SHP77 treated with DMSO at 0.1 percent for 48 hours (cell line): ENCODE measurements at places on chromosomes 6 and 20.

- no peak for DNase-seq
Observed at GRCh38 chr20:32484225-32484957, 100.7 kb downstream of the NOL4L start.

DNA sequence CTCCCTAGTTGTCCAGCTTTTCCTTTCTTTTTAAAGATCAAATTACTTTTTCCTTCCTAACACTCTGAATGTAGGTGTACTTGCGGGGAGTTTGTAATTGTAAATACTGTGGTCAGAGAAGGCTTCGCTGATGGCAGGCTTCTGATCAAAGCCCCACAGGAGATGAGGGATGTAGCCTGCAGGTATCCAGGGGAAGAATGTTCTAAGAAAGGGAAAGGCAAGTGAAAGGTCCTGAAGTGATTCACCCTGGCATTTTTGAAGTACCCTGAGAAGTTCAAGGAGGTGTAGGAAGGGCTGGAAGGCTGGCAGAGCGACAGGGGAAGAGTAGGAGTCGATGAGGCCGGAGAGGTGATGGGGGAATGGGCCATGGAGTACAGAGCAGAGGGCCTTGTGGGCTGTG lies 38.2 kb upstream of the CCN6 start:
- DNase-seq, result no peak

- DNase-seq, result no peak
Observed at GRCh38 chr20:53662595-53662994, 69.0 kb upstream of the ZNF217 start.

DNA sequence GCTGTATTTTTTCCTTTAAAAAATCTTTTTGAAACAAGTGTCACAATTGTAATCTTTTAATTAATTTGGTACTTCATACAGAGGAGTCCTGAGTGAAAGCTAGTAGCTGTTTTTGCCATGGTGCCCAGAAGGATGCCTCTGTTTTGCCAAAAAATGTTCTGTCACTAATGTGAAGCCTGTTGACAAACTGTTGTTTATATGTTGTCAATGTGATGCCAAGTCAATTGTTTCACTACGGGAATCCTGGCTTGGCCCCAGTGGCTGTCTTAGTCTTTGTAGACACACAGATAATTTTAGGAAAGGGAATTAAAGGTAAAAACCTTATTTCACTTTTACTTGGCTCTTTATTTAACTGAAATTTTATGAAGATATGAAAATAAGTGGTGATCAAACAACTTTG lies 706.4 kb upstream of the MMS22L start:
- DNase-seq, result no peak

DNA sequence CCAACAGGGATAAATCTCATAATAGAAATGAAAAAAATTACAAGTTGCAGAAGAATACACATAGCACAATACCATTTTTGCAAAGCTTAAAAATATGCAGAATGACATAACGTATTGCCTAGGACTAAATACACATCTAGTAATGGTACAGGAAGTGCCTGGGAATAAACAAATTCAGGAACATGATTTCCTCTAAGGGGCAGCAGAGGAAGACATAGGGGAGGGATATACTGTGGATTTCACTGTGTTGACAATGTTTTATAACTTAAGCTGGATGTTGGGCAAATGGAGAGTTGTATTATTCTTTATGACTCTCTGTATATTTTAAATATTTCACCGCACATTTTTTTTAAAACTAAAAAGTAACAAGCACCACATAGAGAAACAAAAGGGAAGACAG lies 5.6 kb upstream of the GLO1 start:
- DNase-seq, result no peak

GRCh38 chr6:34961574-34961973 lies 72.5 kb downstream of the ANKS1A start:
- DNase-seq, result no peak

GRCh38 chr6:40810171-40810570 lies 223.0 kb upstream of the LRFN2 start:
- DNase-seq, result no peak

- DNase-seq, result no peak
Observed at GRCh38 chr6:44028789-44029310, 98.4 kb downstream of the MRPL14 start.

- no peak for DNase-seq
Observed at GRCh38 chr20:35446356-35447078, 8.5 kb upstream of the GDF5 start.

DNA sequence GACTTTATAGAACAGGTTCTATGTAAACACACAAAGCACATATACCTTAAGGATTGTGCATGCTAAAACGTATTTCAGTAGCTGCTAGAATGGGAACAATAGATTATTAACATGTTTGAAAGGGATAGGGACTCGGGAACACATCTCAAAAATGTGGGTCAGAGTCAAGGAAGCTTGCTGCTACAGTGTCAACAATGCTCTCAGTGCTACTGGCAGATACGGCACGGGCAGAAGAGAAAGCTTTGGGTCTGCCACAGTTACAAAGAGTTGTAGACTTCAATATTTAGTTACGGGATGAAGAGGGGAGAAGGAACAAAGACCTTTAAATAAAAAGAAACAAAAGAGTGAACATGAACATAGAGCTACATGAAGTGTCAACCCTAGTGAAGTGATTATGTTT lies 170.5 kb downstream of the BACH2 start:
- DNase-seq, result no peak

GRCh38 chr6:34350137-34350933 lies 42.1 kb downstream of the NUDT3 start:
- no peak for DNase-seq

GRCh38 chr6:163449076-163449475 lies 34.6 kb downstream of the QKI start:
- no peak for DNase-seq

- DNase-seq, result no peak
Observed at GRCh38 chr6:25902071-25902470, 28.0 kb upstream of the SLC17A3 start.

DNA sequence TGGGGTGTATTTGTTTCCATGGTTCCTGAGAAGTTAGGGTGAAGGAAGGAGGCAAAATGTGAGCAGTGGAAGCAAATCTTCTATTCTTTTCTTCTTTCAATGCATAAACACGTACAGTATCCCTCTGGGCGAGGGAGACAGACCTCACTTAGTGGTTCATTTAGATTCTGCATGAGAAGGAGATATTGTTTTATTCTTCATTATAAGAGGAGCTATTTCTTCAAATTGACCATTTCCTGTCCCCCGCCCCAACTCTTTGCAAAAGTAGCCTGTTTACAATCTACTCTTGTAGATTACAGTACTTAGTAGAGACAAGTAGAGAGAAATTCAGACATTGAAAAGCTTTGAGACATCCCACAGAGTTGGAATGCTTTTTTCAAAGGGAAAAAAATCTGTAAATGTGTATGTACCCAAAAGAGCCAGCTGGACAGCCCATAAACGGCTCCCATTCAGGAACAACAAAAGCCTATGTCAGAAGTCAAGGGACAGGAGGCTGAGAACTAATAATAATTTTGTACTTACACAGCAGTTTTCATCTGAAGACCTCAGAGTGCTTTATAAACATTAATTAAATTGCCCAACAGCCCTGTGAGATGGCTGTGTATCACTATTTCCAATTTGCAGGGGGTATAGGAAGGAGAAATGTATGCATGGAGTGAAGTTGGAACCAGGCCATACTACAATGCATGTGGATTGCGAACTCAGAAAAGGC lies 23.9 kb downstream of the CD83 start:
- no peak for DNase-seq

DNA sequence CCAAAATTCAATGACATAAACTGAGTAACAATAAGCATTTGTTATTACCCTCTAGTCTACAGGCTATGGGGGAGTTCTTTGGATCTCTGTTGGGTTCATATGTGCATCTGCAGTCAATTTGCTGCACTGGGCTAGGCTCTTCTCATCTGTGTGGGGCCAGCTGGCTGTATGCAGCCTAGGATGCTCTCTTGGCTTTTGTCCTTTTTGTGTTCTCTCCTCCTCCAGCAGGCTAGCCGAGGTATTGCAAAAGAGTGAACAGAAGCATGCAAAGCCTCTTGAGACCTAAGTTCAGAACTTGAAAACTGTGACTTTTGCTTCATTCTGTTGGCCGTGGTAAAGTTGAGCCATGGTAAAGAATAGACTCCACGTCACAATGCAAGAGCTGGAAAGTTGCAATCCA lies 62.8 kb upstream of the FOXO3 start:
- DNase-seq, result peak; percentile 2

- no peak for DNase-seq
Observed at GRCh38 chr6:156197513-156197912, 579.7 kb upstream of the ARID1B start.

DNA sequence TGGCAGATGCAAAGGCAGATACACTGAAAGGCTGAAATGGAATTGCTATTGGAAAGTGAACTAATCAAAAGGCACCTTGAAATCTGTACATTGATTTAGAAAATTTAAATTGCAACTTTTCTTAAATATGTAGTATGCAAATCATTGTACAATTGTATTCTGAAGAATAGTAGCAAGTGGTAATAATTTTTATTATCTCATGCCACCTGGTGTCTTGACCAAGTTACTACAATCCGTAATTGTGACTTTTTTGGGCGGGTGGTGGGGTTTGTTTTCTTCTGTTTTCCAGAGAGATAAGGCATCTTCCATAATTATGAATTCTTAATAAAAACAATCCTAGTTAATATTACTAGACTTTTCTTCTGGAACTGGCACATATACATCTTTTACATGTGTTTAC lies 12.5 kb upstream of the BCKDHB start:
- no peak for DNase-seq

GRCh38 chr6:108937170-108937569 lies 88.9 kb downstream of the ARMC2 start:
- no peak for DNase-seq

DNA sequence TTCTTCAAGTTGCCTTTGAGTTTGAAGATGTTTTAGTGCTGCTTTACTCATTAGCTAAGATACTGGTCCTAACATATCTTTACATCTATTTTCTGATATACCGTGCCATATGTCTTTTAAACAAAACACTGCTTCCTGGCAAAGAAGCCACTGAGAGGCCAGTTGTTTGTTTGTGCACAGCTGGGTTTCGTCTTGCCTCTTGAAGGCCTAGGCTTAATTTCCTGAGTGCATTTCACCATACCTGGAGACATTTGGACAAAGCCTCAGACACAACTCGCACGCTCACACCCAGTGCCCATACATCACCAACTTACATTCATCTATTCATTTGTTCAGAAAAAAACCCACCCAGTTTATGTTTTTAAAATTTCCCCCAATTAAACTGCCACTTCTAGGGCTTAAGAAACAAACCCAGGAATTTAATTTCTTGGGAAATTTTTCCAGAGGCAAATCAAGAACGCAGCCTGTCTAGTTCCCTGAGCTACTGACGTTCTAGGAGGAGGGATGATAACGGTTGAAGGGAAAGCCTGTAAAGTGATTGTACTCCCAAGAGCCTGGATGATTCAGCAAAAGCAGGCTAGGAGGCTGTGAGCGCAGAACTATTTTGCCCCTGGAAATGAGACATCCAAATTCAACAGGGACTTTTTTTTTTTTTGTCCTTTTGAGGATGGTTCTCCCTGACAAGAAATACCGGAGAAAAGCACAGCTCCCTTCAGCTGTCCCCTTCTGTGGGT lies 77.7 kb downstream of the OLIG3 start:
- no peak for DNase-seq

DNA sequence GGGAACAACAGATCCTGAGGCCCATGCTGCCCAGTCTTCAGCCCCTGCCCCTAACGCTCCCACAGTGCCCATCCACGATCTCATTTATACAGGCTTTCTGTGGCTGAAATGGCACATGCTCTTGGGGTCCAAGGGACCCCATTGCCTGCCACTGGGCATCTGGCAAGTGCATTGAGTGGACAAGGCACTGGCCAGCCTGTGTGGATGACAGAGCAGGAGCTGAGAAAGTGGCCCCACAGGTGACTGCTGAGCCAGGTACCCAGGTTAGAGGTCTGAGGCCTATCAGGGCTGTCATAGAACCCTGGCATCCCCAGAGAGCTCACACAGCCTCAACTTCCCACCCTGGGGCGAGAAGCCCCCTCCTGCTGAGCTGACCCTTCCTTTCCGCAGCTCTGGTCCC lies 86.0 kb upstream of the NXT1 start:
- no peak for DNase-seq

- no peak for DNase-seq
Observed at GRCh38 chr6:31559606-31559957, 12.2 kb downstream of the NFKBIL1 start.

DNA sequence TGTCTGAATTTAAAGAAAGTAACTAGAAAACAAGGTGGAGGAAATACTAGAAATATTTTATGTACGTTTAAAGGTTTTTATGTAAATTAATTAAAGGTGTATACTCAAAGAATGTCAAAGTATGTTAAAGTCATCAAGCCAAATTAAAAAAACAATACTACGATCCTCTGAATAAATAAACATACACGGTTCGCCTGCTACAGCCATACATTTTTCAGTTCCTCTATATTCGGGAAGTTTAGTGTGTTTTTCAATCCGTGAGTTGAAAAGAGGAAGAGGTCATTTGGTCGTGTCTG lies 626 bp downstream of the STX7 start:
- DNase-seq, result no peak

DNA sequence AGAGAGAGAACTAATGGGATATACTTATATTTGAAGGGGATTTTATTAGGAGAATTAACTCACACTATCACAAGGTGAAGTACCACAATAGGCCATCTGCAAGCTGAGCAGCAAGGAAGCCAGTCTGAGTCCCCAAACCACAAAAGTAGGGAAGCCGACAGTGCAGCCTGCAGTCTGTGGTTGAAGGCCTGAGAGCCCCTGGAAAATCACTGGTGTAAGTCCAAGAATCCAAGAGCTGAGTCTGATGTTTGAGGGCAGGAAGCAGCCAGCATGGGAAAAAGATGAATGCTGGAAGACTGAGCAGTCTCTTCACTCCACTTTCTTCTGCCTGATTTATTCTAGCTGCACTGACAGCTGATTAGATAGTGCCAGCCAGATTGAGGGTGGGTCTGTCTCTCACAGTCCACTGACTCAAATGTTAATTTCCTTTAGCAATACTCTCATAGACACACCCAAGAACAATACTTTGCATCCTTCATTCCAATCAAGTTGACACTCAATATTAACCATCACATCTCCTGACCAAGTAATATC lies 823.9 kb downstream of the PHF3 start:
- DNase-seq, result no peak

DNA sequence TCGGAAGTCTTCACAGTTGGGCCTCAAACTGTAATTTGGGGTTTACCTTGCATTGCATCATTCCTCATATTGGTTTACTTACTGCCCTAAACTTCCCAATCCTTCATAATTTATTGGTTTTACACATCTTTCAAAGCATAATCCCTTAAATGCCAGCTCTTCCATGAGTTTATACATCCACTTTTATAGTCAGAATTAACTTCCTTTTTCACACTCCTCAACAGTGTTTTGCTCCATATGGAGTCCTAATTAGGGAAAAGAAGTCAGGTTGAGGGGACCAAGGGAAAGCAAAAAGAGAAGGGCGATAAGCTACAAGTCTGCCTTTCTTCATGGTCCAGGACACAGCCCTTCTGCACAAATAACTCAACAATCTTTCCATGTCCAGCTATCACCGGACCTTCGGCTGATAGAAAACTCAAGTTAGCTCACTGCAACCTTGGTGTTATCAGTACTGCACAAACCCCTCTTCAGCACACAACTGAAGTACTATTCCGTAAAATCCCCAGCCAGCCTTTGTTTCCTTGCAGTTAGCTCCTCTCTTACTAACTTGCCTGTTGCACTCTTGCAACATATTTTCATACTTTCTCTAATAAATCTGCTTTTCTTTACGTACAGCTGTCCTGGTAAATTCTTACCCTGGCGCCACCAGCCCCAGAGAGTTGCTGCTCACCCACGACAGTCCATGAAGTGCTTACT lies 2.0 kb downstream of the EEF1E1 start:
- no peak for DNase-seq
